ENCODE measurements at places on chromosomes 3 and 15. TPM values are rescaled to one million over a fixed set of nuclear protein-coding genes. Genes with fewer than 3 reads are reported as not detected.
A peak's percentile ranks its signal among the peaks of the same experiment; 100 is the strongest.

OR5H2 gene
- not detected for total RNA-seq

RPL35A gene
- 1,025 TPM for total RNA-seq

STRIT1 gene
- not detected for total RNA-seq

GRCh38 chr3:128805772-128806171 is 73.6 kb upstream of the ACAD9 start:
- no peak overlapping the region for H3K4me3 ChIP-seq
- H3K27ac ChIP-seq: no peak overlapping the region
- H3K36me3 ChIP-seq: peaks cover 17% of the 10 kb centered on the region
- H3K27me3 ChIP-seq: no peaks in the 10 kb centered on the region

- H3K27ac ChIP-seq: no peak overlapping the region
- no peaks in the 10 kb centered on the region for H3K36me3 ChIP-seq
Measured at GRCh38 chr15:67784090-67784781, 41.1 kb upstream of the SKOR1 start.

GRCh38 chr3:191170097-191170496 is 28.9 kb upstream of the OSTN start:
- H3K27me3 ChIP-seq: no peaks in the 10 kb centered on the region
- H3K36me3 ChIP-seq: no peaks in the 10 kb centered on the region
- H3K27ac ChIP-seq: no peak overlapping the region
- H3K4me1 ChIP-seq: no peaks in the 10 kb centered on the region
- DNase-seq: no peak

DNA sequence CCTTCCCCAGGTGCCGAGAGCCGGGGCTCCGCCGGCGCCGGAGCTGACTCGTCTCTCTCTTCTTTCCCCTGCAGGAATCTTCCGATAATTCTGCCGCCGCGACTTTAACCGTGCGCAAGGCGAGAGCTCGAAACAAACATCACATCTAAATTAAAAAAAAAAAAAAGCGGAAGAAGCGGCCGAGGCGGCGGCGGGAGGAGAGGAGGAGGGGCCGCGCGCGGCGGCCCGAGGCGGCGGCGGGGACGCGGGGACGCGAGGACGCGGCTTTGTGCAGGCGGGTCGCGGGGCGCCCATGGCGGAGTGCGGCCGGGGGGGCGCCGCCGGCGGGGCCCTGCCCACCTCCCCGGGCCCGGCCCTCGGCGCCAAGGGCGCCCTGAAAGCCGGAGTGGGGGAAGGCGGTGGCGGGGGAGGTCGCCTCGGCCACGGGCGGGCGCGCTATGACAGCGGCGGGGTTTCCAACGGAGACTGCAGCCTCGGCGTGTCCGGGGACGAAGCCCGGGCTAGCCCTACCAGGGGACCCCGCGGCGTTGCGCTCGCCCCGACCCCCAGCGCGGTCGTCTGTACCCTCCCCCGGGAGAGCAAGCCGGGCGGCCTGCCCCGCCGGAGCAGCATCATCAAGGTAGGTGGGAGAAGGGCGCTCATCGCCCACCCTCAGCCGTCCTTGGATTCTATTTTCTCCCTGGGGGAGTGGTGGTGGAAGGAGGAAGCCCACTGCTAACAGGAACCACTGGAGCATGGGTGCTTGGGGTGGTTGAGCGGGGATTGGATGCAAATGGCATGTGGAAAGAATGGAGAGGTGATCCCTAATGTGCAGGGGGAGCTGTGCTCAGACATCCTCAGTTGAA is at the start of gene PLCL2:
Gene PLCL2 (plus strand): TSS at position 208 of the 845 bp plus-strand sequence. CDS start 85 bp downstream, at position 293.
- no peaks in the 10 kb centered on the region for H3K27me3 ChIP-seq
- H3K4me3 ChIP-seq: peak within 1 kb of the TSS; percentile 56
- no peak for DNase-seq
- no peaks in the 10 kb centered on the region for H3K36me3 ChIP-seq
- peak within 1 kb of the TSS; percentile 34 for H3K27ac ChIP-seq
- peaks cover 5% of the 10 kb centered on the region for H3K4me1 ChIP-seq

- H3K4me1 ChIP-seq: no peaks in the 10 kb centered on the region
- DNase-seq: no peak
- no peak overlapping the region for H3K4me3 ChIP-seq
- peaks cover 40% of the 10 kb centered on the region for H3K27me3 ChIP-seq
- no peak overlapping the region for H3K27ac ChIP-seq
Measured at GRCh38 chr3:99644746-99645145, 6.4 kb downstream of the COL8A1 start.

DNA sequence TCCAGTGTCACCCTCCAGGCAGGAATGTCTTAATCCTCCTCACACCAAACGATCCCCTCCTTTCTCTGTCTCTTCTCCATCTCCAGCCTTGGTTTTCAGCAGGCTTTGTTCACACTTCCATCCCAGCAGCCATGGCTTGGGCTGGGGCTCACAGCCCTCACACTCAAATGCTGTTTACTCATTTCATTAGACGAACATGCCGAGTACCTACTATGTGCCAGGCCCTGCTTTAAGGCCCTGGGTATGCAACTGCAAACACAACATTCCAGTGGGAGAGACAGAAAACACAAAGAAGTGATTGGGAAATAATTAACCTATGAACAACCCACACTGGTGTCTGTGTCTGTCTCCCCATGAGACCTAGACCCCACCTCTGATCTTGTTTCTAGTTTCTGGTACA is 43.9 kb downstream of the LYZL4 start:
- H3K36me3 ChIP-seq: no peaks in the 10 kb centered on the region
- no peaks in the 10 kb centered on the region for H3K27me3 ChIP-seq
- H3K4me1 ChIP-seq: no peaks in the 10 kb centered on the region
- no peak for DNase-seq
- H3K4me3 ChIP-seq: no peak overlapping the region

GRCh38 chr15:90063770-90064247 is 38.5 kb downstream of the IDH2 start:
- no peaks in the 10 kb centered on the region for H3K27me3 ChIP-seq
- no peak overlapping the region for H3K27ac ChIP-seq
- peaks cover 26% of the 10 kb centered on the region for H3K4me1 ChIP-seq
- no peak for DNase-seq
- H3K36me3 ChIP-seq: no peaks in the 10 kb centered on the region

GRCh38 chr15:38187630-38188313 is 64.9 kb upstream of the SPRED1 start:
- H3K27ac ChIP-seq: no peak overlapping the region
- H3K36me3 ChIP-seq: no peaks in the 10 kb centered on the region
- H3K27me3 ChIP-seq: peaks cover 3% of the 10 kb centered on the region
- H3K4me1 ChIP-seq: no peaks in the 10 kb centered on the region
- H3K4me3 ChIP-seq: no peak overlapping the region

- no peaks in the 10 kb centered on the region for H3K36me3 ChIP-seq
- H3K4me1 ChIP-seq: no peaks in the 10 kb centered on the region
- no peaks in the 10 kb centered on the region for H3K27me3 ChIP-seq
- H3K27ac ChIP-seq: no peak overlapping the region
- H3K4me3 ChIP-seq: no peak overlapping the region
- no peak for DNase-seq
Measured at GRCh38 chr3:101876142-101876541, 26.8 kb downstream of the NFKBIZ start.

GRCh38 chr3:27930052-27930602 is 208.0 kb upstream of the EOMES start:
- H3K27ac ChIP-seq: no peak overlapping the region
- no peaks in the 10 kb centered on the region for H3K36me3 ChIP-seq
- no peak for DNase-seq
- no peaks in the 10 kb centered on the region for H3K4me1 ChIP-seq

Measured in Panc1 (cell line).